ENCODE measurements at places on chromosomes 3 and 15.

DNA sequence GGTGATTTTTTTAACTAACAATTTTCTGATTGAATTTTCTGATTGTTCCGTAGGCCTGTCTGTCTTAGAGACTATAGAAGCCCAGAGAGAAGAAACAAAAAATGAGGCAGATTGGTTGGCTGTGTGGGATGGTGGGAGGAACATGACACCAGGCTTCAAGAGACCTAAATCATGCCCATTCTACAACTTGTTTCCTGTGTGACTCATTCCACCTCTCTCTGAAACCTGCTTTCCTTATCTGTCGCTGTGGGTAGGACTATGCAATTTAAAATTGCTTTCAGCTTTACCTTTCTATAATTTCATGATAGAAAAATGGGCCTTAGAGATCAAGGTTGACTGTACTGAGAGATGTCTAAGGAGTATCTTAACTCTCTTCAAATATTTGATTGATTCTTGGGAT is 44.5 kb downstream of the OXNAD1 start:
- DNase-seq = peak; percentile 32

- no peak for DNase-seq
Measured at GRCh38 chr3:21644268-21644667, 106.7 kb downstream of the ZNF385D start.

GRCh38 chr3:27596334-27596841 is 112.2 kb upstream of the SLC4A7 start:
- DNase-seq = peak; percentile 70

GRCh38 chr15:28919201-28919635 is 33.4 kb downstream of the APBA2 start:
- no peak for DNase-seq

- no peak for DNase-seq
Measured at GRCh38 chr3:58540176-58540858, 3.3 kb upstream of the ACOX2 start.

- peak; percentile 57 for DNase-seq
Measured at GRCh38 chr15:64503197-64503596, 42.8 kb downstream of the ZNF609 start.

DNA sequence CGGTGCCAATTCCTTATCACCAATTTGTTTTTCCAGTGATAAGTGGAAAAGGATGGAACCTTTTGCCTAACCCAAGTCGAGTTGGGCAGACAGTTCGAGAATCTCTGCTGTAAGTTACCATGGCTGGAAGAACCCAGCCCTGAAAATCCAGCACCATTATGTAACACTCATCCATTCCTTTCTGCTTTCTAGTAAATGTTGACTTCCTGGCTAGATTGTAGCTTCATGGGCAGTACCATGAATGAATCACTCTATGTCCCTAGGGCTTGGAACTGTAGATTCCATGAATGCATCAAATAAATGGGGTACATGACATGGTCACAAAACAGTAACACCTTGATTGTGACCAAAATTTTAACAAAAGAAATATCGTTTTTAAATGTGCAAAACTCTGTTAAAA is 14.0 kb downstream of the CHCHD4 start:
- peak; percentile 39 for DNase-seq

DNA sequence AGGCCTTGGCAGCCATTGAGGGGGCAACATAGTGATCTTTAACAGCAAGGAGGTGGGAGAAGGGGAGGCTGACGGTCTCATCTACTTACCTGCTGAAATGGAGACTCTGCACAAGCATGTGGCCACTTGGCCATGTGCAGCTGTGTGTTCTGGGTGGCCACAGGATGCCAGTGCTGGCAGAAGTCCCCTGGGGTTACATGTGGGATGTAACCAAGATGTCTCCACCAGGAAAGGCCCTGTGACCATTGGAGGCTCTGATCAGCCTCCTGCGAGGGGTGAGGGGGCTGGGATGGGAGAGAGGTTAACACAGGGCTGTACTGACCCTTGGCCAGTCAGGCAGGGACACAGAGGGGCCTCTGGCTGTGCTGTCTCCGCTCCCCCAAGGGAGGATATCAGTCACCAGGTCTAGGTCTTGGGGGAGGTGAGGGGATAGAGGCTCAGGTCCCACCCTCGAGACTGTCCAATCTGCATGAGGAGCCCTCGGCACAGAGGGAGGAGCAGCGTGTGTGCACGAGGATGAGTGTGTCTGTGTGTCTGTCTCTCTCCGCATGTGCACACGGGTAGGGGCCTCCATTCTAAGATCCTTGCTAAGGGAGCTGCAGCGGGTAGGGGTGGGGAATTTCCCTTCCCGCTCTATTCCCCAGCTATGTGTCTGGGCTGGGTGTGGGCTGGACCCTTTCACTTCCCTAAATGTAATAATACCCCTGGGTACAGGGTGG is 19.5 kb downstream of the PRKCD start:
- DNase-seq = no peak

DNA sequence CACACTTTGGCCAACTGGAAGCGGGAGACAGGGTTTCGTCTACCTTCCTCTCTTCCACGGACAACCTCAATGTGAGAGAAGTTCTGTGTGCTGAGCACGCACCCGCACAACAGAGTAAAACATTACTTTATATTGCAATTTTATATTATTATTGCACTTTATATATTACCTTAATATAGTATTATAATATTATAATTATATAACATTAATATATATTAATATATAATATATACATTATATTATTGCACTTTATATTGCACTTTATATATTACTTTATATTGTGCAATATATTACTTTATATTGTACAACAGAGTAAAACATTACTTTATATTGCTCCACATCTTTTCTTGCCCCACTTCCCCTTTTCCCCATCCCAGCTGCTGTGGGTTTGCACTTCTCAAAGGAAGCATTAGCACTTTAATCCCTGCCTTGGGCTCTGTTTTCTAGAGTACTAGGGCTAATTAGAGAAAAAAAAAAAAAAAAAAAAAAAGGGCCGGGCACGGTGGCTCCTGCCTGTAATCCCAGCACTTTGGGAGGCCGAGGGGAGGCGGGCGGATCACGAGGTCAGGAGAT is 76.4 kb upstream of the SLC4A7 start:
- DNase-seq = no peak

- DNase-seq = no peak
Measured at GRCh38 chr3:15932348-15933300, 134.8 kb upstream of the ANKRD28 start.

GRCh38 chr15:65329288-65329983 is 25.0 kb downstream of the RNU5B-1 start:
- no peak for DNase-seq

GRCh38 chr3:51581524-51581923 is 43.0 kb downstream of the RAD54L2 start:
- DNase-seq = peak; percentile 48

DNA sequence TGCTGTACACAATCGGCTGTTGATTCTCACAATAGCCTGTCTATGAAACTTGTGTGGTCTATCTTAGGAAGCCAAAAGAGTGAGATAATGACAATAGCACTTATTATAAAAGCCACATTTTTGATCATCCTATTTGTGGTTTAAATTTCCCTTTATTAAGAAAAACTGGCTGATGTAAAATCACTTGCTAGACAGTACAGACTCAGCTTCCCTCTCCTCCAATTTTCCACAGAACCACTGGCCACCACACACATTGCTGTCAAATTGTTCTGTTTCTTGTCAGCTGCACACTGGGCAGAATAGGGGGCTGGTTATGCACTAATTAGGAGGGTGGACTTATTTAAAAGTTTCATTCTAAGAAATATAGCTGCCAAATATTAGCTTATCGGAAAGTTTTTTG is 425.9 kb downstream of the EPHA3 start:
- no peak for DNase-seq

GRCh38 chr15:78893538-78893937 is 20.8 kb downstream of the MORF4L1 start:
- DNase-seq = no peak

- no peak for DNase-seq
Measured at GRCh38 chr3:98897701-98898100, 3.8 kb downstream of the DCBLD2 start.

DNA sequence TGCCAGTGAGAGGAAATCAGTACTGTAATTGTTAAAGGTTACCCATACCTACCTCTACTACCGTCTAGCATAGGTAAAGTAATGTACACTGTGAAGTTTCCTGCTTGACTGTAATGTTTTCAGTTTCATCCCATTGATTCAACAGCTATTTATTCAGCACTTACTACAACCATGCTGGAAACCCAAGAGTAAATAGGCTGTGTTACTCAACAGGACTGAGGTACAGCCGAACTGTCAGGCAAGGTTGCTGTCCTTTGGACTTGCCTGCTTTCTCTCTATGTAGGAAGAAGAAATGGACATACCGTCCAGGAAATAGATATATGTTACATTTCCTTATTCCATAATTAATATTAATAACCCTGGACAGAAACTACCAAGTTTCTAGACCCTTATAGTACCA is 265.5 kb downstream of the NR2F2 start:
- DNase-seq = no peak

- DNase-seq = no peak
Measured at GRCh38 chr3:178964551-178964950, 107.1 kb downstream of the ZMAT3 start.

- peak; percentile 56 for DNase-seq
Measured at GRCh38 chr3:99126316-99126715, 224.8 kb upstream of the DCBLD2 start.

DNA sequence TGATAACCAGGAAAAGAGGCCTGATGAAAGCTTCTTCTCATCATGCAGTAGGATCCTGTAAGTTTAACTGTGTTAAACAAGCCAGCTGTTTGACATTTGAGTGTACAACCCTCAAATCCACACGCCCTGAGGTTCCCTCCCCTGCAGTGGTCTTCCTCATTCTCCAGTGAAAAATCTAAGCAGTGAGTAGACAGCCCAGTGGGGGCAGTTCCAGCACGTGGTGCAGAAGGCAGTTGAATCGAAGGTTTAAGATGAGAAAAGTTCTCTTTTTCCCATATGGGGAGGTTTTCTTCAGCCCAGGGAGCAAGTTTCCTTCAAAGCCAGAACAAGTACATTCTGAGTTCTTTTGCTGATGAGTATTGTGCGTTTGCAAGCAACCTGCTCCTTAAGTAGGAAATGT is 174.5 kb downstream of the NR2F2 start:
- no peak for DNase-seq

DNA sequence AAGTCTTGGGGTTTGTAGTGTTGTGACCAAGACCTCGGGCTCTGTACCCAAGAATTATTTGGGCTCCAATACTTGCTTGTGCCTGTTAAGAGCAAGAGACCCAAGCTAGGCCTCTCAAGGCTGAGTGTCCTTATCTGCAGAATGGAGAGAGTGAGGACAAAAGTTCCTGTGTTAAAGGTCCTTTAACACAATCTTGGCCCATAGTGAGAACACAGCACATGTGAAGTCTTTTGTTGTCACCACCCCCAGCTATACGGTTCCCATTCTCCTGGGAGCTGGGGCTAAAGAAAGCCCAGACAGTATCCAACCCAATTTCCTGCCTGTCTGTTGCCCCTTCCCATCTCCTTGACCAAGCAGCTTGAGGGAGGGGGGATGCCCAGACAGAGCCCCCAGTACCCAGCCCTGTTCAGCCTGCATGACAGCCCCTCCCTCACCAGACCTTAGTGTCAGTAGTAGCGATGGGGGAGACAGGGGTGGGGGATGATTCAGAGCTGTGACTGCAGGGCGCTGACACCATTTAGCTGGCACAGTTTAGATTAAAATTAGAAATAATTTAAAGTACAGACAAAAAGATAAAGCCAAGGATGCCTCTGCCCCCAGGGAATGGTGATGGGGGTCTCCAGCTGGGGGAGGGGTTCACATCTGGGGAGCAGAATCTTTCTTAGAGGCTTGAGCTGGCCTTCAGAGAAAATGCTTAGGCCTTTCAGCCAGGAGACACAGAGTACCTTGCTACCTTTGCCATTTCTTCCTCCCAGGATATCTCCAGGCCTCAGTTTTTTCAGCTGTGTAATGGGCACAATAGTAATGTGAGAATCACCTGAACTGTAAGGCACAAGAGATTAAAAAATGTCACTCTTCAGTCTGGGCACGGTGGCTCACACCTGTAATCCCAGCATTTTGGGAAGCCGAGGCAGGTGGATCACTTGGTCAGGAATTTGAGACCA is 2.7 kb downstream of the PRKCD start:
- peak; percentile 19 for DNase-seq

DNA sequence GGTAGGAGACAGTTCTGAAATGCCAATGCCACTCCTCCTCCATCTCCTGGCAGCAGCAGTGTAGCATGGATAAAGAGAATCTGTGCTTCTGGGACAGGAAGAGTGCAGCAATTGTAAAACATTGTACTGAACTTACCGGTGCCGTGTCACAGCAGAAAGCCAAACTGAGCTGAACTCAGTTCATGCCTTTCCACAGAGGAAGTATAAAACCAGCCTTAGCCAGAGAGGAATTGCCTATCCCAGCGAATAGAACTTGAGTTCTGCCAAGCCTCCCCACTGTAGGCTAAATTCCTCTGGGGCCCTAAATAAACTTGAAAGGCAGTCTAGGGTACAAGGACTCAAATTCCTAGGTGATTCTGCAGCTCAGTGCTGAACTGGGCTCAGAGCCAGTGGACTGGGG is 148.8 kb downstream of the SLC9A9 start:
- DNase-seq = no peak

DNA sequence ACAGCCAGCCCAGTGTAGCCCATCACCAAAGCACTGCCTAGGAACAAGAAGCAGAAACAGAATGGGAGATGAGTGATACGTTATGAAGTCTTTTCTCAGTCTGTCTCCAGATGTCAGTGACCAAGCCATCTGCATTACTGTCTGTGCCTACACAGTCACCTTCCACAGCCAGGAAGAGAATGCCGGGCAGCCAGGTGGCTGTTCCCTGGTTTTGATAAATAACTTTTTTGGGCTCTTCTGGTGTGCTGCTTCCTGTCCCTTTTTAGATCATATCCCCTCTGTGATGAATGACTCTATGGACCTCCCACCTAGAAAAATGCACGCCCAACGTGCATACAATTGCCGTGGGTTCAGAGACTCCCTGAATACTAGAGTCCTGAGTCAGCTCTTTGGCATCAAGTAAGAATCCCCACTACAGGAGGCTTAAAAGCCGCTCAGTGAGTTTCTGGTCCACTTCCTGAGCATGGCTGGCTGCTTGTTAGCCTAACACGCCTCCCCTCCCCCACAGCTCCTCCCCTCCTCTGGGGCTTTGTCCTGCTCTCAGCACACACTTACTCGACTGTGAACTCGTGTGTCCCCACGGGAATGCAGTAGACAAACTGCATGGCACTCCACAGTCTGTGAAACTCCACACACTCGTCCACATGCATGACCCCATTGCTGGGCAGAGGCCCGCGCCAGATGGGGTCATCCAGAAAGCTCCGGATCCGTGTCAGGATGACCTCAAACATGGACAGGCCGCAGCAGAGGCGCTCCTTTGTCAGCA is 34.7 kb downstream of the NIPA2 start:
- DNase-seq = peak; percentile 64

GRCh38 chr3:141399200-141399599 is 30.9 kb downstream of the ZBTB38 start:
- no peak for DNase-seq

DNA sequence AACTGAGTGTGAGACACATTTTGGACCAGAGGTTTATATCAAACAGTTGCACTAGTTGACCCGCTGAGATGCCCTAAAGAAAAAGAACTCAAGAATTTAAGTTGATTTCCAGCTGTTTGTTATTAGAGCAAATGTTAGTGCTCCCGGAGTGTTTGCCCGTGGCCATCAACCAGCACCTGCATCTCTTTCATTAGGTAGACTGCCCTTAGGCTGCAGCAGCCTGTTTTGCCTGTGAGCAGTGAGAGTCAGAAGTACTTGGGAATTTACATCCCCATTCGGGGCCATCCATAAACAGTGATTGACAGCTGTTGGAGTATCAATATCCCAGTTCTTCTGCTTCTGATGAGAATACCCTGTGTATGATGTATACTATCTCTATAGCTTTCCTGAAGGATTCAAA is 492.6 kb downstream of the RBMS3 start:
- DNase-seq = no peak

GRCh38 chr3:156648086-156648485 is 26.3 kb upstream of the TIPARP start:
- peak; percentile 37 for DNase-seq

- peak; percentile 91 for DNase-seq
Measured at GRCh38 chr3:115800489-115801075, 177.3 kb downstream of the GAP43 start.

Data from cardiac fibroblast (primary cell).